CD4-positive, alpha-beta T cell treated with Interleukin-12 subunit alpha and Interleukin-12 subunit beta, for 1 hour (primary cell): ENCODE measurements at places on chromosomes 5 and 9.

GRCh38 chr5:86232246-86232645 is 385.5 kb upstream of the COX7C start:
- no peak for DNase-seq

- no peak for DNase-seq
These were observed 92.8 kb upstream of the EDIL3 start for GRCh38 chr5:84477485-84477884.

GRCh38 chr5:178297751-178298150 is 65.1 kb upstream of the PHYKPL start:
- no peak for DNase-seq

DNA sequence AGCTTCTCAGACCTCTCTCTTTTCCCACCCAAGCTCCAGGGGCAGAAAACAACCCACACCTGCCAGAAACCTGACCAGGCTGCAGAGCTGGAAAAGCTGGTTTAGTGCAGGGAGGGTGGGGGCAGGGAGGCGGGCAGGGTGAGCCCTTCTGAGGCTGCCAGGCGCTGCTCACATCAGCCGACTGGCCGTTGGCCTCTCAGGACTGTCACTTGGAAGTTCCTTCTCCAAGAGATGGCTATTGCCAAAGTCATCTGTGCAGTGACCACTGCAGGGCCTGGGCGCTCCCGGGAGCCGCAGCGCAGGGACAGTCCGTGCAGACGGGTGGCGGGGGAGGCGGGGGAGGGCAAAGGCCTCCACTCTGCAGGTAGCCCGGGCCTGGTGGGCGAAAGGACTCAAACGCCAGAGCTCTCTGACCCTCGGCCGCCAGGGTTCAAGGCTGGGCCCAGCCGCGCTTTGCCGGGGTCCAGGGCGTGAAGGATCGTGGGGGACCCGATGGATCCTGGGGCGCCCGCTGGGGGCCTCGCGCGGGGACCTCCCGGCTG is 205.0 kb upstream of the IER5L start:
- no peak for DNase-seq

DNA sequence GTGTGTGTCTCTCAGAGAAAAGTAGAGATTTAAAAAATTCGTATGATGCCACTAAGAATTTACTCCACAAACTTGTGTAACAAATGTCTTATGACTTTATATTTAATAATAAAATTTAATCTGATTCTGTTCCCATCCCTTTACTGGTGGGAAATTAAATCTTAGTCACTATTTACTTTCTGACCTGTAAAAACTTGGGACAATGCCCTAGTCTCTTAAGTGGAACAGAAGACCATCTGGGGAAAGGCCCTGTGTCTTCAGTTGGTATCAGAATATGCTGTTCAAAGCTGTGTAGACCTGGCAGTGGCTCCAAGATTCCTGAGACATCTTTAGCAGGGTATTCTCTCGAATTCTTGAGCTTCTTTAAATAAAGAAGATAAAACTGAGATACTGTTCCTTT is 2.6 kb upstream of the BDP1 start:
- no peak for DNase-seq

DNA sequence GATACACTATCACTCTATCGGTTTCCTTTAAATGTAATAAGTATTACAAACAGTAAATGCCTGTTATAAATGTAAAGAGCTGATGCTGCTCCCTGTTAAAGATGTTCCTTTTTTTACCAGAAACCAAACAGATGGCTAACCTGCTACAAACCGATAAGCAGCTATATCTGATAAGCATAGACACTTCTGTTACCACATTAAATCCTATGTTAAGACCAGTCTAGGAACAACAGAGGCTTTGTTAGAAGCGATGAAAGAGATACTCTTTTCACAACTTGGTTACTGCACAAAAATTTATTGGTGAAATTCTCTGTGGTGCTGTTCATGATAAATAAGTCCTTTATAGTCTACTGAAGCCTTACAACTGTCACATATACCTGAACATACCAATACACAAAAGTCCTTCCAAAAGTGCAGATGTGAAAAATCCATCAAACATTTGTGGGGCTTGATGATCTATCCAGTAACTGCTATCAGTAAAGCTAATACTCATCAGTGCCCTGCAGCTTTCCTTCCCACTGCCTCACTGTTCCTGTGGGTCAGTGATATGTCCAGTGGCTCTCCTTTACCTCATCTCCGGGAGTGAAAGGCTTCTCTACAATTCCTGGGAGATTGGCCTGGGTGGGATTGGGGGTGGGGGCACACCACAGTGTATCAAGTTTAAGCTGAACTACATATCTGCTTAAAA is 25.8 kb upstream of the PRXL2C start:
- no peak for DNase-seq

DNA sequence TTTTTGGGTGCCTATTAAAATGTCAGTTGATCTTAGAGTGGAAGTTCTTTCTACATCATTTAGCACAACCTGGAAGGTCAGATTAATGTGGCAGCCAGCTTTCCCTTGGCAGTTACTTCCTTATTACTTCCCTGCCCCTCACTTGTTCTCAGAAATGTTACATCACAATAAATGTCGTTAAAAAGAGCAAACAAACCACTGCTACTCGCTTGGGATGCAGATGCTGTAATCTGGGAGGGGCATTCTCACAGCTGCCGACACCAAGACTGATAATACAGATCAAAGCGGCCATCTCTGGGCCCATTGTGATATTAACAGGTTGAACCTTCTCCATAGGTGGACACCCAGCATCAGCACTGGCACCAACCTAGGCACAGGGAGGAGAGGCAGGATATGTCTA is 29.3 kb downstream of the PLAC8L1 start:
- no peak for DNase-seq

DNA sequence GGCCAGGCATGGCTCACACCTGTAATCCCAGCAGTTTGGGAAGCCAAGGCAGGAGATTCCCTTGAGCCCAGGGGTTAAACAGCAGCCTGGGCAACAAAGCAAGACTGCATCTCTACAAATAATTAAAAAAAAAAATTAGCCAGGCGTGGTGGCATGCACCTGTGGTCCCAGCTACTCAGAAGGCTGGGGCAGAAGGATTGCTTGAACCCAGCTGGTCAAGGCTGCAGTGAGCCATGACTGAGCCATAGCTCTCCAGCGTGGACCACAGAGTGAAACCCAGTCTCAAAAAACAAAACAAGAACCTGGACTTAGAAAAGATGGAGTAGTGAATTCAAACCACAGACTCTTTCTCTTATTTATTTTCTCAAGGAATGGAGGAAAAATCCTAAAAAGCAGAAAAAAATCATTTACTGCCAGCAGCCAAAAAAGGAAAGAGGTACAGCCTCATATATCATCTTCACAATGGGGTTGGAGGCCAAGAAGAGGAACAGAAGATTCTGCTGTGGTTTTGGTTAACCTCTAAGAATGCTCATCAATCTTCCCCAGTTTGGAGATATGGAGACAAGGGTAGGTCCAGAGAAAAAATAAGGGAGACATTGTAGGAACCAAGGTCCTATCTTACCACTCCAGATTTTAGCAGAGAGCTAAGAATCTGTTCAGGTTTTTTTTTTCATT is 40.0 kb upstream of the MYO10 start:
- no peak for DNase-seq

DNA sequence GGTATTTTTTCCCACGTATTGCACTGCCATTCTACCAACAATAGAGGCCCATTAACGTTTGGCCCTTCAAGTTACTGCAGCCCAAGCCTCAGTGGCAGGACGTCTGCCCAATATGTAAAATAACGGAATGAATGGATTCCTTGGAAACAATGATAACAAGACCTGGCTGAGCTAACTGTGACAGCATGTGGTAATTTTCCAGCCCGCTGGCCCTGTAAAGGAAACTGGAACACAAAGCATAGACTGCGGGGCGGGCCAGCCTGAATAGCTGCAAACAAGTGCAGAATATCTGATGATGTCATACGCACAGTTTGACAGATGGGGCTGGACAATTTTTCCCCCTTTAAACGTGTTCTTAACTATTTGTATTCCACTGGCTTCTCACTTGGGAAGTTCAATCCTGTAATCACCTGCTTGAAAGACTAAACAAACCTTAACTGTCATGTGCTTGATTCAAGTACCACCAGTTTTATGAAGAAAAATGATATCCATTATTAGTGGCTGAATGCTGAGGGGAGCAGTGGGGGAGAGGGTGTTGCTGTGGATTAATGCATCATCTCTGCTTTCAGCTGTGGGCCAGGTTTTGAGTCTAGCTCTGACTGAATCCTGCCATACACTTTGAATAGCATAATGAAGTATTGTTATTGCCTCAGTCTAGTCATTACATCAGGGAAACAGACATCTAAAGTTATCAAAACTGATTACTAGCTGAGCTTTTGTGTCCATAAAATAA is 323.9 kb downstream of the TMEM161B start:
- DNase-seq, result no peak

DNA sequence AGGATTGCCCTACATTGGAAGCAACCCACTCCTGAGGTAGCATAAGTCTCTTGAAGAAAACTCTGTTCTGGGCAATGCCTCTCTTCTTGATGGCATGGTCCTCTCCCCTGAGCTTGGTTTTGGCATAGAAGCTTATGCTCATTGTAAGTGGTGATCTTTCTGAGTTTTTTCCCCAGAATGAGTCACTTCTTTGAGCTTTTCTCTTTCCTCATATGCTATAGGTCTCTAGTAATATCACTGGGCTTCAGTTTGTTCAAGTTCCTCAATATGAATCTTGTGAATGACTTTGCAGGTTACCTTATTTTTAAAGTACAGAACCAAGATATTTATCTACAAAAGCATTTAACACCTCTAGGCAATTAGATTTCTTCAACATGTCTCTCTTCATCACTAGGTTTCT is 76.5 kb upstream of the ATG10 start:
- no peak for DNase-seq

DNA sequence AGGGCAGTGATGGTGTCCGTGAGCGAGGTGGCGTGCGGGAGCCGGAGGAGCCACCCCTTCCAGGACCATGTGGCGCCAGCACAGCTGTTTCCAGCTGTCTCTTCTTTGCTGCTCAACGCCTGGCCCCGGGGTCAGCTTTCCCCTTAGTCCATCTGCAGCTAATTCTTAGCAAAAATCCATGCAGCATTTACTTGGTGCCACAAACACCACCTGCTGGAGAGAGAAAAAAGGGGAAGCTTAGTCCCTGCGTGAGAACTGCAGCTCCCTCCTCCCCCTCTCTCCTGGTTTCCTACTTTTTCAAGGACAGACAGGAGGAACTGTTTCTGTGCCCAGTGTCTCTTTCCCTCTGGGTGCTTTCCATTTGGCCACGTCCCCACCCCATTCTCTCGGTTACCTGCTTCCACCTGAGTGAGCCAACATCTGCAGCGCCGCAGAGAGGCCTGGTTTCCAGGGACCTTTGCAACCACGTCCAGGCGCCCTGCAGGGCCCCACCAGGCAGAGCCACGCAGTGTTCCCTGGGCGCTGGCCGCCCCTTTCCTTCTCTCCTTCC is 3.4 kb downstream of the SLC6A19 start:
- DNase-seq, result no peak

GRCh38 chr5:135244620-135245021 is 154.4 kb downstream of the MACROH2A1 start:
- DNase-seq, result no peak

DNA sequence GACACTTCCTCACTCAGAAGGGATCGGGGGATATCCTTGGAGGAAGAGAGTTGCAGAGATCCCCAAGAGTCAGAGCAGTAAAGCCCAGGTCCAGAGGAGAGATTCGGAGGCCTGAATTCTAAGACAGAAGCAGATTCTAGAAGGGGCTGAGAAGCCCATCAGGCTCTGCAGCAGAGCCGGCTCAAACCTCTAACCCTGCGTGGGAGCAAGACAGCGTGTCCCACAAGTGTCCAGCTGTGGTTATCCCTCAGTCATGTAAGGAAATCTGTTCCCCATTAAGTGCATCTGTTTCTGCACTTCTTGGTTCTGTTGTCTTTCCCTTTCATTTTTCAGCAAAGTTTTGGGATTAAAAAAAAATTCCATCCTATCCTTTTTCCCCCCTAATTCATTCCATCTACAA is 4.8 kb upstream of the DIAPH1 start:
- no peak for DNase-seq

DNA sequence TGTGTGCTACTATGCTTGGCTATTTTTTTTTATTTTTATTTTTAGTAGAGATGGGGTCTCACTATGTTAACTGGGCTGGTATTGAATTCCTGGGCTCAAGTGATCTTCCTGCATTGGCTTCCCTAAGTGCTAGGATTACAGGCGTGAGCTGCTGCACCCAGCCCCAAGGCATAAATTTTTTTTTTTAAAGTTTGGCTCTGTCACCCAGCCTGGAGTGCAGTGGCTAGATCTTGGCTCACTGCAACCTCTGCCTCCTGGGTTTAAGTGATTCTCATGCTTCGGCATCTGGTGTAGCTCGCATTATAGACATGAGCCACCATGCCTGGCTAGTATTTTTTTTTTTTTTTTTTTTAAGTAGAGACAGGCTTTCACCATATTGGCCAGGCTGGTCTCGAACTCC is 70.3 kb downstream of the RAB24 start:
- DNase-seq, result no peak

GRCh38 chr9:133954862-133955529 is 37.1 kb downstream of the VAV2 start:
- DNase-seq, result peak; percentile 12

DNA sequence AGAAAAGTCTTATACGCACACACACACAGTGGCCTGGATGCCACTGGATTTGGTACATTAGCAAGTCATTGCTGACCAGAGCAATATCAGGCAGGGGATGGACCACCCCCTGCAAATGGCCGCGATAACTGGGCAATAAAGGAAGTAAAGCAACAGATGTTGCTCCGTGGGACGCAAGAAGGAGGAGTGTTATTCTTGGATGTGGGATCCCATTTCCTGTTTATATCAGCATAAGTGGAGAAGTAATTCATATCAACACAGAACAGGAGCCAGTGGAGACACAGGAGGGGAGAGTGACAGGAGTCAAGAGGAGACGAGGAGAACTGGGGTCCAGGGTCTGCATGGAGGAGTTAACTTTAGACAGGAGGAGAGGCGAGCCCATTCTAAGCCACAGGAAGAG is 18.4 kb downstream of the RUFY1 start:
- no peak for DNase-seq
